ENCODE measurements at places on chromosomes 12 and 14. TPM values are rescaled to one million over a fixed set of nuclear protein-coding genes. Genes with fewer than 3 reads are reported as not detected.
A peak's percentile ranks its signal among the peaks of the same experiment; 100 is the strongest.

The CFAP73 gene
- total RNA-seq = not detected

The AGAP2 gene
- 28.2 TPM for total RNA-seq

GRCh38 chr12:131085816-131086591 lies 132.3 kb downstream of the ADGRD1 start:
- no peak overlapping the region for H3K4me3 ChIP-seq
- H3K27ac ChIP-seq = no peak overlapping the region
- DNase-seq = no peak
- H3K36me3 ChIP-seq = no peaks in the 10 kb centered on the region
- H3K27me3 ChIP-seq = peaks cover 6% of the 10 kb centered on the region

The HOXC6 gene
- not detected for total RNA-seq

The TMEM30B gene
- 0.47 TPM for total RNA-seq

DNA sequence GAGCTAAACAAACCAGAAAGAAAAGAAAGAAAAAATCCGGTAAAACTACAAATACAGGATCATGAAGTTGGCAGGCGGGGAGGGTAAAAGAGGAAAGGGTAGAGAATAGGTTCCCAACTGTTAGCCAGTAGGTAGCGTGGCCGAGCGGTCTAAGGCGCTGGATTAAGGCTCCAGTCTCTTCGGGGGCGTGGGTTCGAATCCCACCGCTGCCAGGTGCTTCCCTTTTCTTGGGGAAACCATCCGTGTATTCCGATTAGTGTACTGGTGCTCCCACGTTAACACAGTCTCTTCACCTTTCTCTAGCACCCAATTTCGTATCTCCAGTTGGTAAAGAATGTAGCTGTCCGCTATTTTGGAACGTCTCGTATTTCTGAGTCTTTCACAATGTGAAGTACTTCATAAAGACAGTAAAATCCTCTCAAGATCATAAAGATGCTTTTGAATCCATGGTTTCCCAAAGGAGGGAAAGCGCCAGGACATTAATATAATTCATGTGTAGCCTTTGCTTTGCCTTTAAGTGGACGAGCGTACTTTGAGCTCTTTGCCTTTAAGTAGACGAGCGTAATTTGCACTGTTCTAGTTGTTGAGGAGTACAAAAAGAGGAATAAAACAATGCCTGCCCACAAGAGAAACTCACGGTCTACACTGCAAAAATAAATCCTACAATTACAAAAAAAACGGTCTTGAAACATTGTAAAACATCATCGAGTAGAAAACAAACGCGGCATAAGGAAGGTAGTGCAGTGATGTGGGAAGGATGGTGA lies 19.0 kb upstream of the RNASE12 start:
- H3K4me3 ChIP-seq = no peak overlapping the region
- H3K4me1 ChIP-seq = peaks cover 8% of the 10 kb centered on the region
- no peaks in the 10 kb centered on the region for H3K36me3 ChIP-seq
- H3K27ac ChIP-seq = no peak overlapping the region
- H3K27me3 ChIP-seq = no peaks in the 10 kb centered on the region

- H3K36me3 ChIP-seq = peaks cover 16% of the 10 kb centered on the region
- peaks cover 43% of the 10 kb centered on the region for H3K4me1 ChIP-seq
- H3K27me3 ChIP-seq = no peaks in the 10 kb centered on the region
- DNase-seq = peak; percentile 71
Measured at GRCh38 chr14:77615361-77616132, 890 bp downstream of the SPTLC2 start.

GRCh38 chr14:37046815-37047214 lies 125.6 kb downstream of the SLC25A21 start:
- no peak overlapping the region for H3K27ac ChIP-seq
- H3K4me1 ChIP-seq = no peaks in the 10 kb centered on the region
- DNase-seq = no peak
- H3K27me3 ChIP-seq = no peaks in the 10 kb centered on the region

The TAS2R46 gene
- 1.3 TPM for total RNA-seq

DNA sequence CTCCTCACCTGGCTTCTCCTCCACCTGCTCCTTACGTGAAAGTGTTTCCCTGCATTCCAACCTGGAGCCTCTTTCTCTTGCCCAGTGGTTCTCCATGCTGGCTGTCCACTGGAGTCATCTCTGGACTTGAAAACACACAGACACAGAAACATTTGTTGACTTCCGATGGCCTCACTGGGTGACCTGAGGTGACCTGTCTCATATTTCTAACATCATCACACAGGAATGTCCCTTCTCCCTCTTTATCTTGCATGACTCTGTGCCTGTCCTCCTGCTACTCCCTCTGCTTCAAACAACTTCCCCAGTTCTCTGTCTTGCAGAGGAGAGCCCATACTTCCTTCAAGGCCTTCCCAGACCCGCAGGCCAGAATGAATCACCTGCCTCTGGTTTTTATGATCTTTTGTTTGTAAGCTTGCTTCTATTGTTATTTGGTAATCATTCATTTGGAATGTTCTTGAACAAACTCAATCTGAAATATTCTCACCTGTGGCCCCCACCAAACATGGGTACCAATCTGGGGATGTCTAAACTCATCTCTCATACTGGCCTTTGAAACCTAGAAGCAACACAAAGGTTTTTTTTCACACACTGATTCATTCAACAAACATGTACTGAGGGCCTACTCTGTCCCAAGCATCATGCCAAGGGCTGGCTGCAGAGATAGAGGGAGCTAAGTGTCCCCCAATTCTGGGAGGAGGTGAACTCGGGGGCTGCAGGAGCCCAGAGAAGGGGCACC lies 9.7 kb upstream of the RIN3 start:
- H3K4me1 ChIP-seq = peaks cover 10% of the 10 kb centered on the region
- no peaks in the 10 kb centered on the region for H3K36me3 ChIP-seq
- H3K27ac ChIP-seq = no peak overlapping the region
- no peak overlapping the region for H3K4me3 ChIP-seq
- no peak for DNase-seq

DNA sequence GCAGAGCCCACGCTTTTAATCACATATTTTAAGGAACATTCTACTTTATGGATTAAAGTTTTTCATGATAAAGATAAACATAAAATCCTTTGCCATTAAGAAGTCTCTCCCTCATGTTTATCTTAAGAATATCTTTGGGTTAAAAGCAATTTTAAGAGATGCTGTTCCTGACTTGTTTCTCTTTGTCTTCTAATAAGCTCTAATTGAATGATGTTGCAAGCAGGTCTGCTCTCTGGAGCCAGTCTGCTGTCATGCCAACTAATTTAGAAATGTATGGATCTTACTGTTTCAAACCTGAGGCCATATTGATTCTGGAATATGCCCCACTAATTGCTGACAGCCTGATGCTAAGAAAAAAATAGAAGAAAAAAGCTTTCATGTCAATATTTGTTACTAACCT lies 173.6 kb downstream of the TTC8 start:
- H3K27me3 ChIP-seq = no peaks in the 10 kb centered on the region
- H3K27ac ChIP-seq = no peak overlapping the region
- H3K36me3 ChIP-seq = no peaks in the 10 kb centered on the region
- no peak for DNase-seq

The CLSTN3 gene
- total RNA-seq = 42.1 TPM

- peaks cover 19% of the 10 kb centered on the region for H3K4me1 ChIP-seq
- H3K36me3 ChIP-seq = no peaks in the 10 kb centered on the region
- H3K27me3 ChIP-seq = peaks cover 27% of the 10 kb centered on the region
- DNase-seq = no peak
Measured at GRCh38 chr14:72903716-72904115, 9.8 kb upstream of the DPF3 start.

The B4GALNT1 gene
- total RNA-seq = 5.7 TPM

The TEX52 gene
- 0.17 TPM for total RNA-seq

DNA sequence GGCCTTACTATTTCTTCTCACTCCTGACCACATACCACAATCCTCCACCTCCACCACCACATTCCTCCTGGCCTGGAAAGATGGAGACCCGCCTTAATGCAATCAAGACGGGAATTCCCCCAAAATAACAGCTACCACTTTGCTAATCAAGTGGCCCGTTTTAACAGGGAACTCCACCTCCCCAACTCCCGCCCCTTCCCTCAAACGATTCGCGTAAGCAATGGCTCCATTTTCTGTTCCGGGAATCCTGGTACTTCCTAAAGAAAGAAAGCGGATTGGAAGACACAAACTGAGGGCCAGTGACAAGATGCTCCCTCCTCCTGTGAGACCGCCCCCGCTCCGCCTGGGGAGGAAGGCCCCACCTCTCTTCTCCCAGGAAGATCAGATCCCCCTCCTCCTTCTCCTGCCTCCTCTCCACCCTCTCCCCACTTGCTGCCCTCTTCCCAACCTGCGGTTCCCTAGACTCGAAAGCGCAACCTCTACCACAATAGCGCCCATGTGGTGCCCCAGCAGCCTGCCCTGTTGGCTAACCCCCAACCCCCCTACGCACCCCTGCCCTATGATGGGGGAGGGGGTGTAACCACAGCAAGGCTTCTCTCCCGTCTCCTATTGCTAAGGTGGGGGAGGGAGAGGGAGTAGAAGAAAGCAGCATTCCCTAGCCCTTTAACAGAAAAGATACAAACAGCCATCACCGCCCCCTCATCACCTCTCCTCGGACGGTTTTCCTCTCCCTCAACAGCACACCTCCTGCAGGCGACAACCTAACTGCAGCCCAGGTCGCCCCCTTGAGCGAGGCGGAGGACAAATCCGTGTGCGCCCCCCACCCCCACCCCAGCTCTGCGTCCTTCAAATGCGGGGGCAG lies 777 bp downstream of the ARF3 start:
- H3K4me3 ChIP-seq = peak overlapping the region; percentile 92
- H3K27ac ChIP-seq = peak overlapping the region; percentile 87
- H3K27me3 ChIP-seq = peaks cover 16% of the 10 kb centered on the region
- H3K36me3 ChIP-seq = peaks cover 22% of the 10 kb centered on the region

GRCh38 chr14:104441275-104442106 lies 138.1 kb upstream of the C14orf180 start:
- DNase-seq = no peak
- no peak overlapping the region for H3K27ac ChIP-seq
- H3K4me3 ChIP-seq = no peak overlapping the region
- no peaks in the 10 kb centered on the region for H3K36me3 ChIP-seq
- H3K27me3 ChIP-seq = no peaks in the 10 kb centered on the region
- no peaks in the 10 kb centered on the region for H3K4me1 ChIP-seq

DNA sequence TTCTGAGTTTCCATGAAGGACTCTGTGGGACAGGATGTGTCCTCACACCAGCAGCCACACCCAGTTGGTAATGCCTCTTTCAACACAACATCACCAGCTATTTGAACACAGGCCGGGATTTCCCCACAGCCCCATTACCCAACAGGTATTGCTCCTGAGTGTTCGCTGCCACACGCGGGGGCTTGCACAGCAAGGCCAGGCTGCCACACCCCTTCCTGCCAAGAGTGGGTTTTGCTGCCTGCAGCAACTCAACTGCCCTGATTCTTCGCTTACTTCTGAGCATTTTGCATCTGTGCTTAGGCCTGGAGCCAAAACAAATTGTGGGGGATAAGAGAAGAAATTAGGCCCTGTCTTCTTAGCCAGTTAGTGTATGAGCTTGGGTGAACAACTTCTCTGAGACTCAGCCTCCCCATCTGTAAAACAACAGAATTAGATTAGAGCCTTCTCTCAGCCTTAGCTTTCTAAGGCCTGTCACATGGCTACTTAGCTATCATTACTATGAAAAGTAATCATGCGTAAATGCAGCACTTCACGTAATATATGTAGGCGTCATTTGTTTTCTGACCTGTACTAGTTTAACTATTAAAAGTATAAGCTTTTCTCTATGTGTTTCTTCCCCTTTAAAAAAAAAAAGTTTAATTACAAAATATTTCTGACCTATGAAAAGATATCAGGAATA lies 20.0 kb downstream of the CKAP4 start:
- peaks cover 7% of the 10 kb centered on the region for H3K27me3 ChIP-seq
- no peaks in the 10 kb centered on the region for H3K36me3 ChIP-seq
- peaks cover 14% of the 10 kb centered on the region for H3K4me1 ChIP-seq
- no peak overlapping the region for H3K4me3 ChIP-seq

DNA sequence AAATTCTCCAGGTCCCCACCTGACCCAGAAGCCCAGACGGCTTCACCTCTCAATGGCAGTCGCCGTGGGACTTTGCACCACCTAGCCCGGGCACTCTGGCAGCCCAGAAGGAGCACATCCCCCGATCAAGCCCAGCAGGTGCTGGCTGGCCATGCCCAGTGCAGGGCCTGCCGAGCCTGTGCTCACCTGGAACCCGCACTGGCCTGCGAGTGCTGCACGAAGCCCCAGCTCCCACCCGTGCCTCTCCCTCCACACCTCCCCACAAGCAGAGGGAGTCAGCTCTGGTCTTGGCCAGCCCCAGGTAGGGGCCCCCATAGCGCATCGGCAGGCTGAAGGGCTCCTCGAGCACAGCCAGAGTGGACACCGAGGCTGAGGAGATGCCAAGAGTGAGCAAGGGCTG lies 144.5 kb downstream of the NUBPL start:
- H3K4me3 ChIP-seq = no peak overlapping the region
- no peak for DNase-seq
- H3K27me3 ChIP-seq = no peaks in the 10 kb centered on the region
- H3K27ac ChIP-seq = no peak overlapping the region

- no peak overlapping the region for H3K27ac ChIP-seq
- no peak for DNase-seq
- H3K4me1 ChIP-seq = peaks cover 35% of the 10 kb centered on the region
- peaks cover 4% of the 10 kb centered on the region for H3K36me3 ChIP-seq
- no peaks in the 10 kb centered on the region for H3K27me3 ChIP-seq
Measured at GRCh38 chr14:99484106-99484505, 2.9 kb downstream of the CCNK start.
